ENCODE measurements at places on chromosomes 3 and 15.

DNA sequence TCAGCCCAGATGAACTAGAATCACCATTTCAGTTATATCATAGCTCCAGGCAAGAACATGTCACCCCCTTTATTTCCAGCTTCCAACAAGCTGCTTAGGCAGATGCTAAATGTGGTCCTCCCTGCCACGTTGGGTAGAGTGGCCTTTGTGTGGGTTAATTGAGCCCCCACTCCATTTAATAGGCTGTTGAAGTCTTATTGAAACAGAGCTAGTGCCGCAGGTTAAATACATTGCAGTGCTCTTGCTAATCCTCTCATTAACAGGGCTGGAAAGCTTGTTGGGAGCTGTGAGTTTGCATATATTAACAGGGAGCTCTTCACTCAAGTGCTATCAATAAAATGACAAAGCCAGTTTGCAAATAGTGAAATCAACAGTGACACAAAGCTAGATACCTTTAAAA lies 248.4 kb upstream of the CMC1 start:
- no peak for DNase-seq

GRCh38 chr3:134824791-134825190 lies 29.7 kb downstream of the EPHB1 start:
- DNase-seq, result no peak

GRCh38 chr3:149475451-149476060 lies 1.1 kb downstream of the TM4SF4 start:
- DNase-seq, result no peak

DNA sequence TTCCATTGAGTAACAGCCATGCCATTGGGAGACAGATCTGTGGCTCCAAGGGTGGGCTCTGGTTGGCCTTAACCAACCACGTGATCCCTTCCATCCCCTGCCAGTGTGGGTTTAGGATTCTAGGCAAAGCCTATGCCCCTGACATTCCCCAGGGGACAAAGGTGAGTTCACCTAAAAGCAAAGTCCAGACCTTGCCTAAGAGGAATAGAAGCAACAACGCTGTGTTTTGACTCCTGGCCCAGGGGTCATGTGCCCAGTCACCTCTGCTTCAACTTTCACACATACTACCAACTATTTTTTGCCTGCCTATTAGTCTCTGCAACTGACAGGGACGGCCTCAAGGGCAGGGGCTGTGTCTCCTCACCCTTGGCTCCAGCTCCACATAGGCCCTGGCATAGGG lies 42.0 kb downstream of the FAM3D start:
- DNase-seq, result no peak

DNA sequence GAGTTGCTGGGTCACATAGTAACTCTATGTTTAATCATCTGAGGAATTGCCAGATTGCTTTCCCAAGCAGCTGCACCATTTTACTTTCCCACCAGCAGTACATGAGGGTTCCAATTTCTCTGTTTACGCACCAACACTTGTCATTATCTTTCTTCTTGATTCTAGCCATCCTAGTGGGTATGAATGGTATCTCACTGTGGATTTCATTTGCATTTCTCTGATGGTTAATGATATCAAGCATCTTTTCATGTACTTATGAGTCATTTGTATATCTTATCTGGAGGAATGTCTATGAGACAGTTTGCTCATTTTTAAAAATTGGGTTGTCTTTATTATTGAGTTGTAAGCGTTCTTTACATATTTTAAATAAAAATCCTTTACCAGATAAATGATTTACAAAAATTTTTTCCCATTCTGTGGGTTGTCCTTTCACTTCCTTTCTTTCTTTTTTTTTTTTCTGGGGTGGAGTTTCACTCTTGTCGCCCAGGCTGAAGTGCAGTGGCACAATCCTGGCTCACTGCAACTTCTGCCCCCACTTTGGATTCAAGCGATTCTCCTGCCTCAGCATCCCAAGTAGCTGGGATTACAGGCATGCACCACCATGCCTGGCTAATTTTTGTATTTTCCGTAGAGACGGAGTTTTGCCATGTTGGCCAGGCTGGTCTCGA lies 8.9 kb upstream of the SGO1 start:
- no peak for DNase-seq

GRCh38 chr15:49189631-49190030 lies 19.6 kb downstream of the GALK2 start:
- DNase-seq, result no peak

DNA sequence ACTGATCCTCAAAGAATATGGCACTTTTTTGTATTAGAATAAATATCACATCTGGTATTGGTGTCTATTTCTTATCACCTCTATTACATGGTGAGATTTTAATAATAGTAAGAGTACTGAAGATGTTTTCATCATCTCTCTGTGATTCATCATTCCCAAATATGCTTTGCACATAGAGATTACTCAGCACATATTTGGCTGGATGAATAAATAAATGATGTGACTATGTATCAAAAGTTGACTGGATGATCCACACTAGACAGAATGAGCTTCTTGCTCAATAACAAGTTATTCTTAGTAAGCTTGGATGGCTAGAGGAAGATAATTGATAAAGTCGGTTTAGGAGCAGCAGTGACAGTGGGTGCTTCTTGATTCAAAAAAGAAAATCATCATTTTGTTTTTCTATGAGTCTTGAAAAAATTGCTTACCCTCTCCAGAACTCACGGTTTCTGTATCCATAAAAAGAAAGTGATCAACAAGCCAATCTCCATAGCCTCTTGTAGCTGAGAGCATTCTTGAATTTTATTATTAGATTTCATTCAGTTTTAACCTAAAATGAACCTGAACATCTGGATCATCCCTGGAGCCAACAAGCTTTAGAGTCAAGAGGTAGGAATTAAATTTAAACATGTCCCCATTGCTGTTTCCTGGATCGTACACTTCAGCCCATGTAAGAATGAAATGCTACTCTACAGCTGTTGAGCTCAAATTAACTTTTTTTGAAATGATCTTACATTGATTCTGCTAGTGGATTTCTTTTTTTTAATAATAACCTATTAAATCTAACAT lies 104.8 kb upstream of the OSTN start:
- no peak for DNase-seq

DNA sequence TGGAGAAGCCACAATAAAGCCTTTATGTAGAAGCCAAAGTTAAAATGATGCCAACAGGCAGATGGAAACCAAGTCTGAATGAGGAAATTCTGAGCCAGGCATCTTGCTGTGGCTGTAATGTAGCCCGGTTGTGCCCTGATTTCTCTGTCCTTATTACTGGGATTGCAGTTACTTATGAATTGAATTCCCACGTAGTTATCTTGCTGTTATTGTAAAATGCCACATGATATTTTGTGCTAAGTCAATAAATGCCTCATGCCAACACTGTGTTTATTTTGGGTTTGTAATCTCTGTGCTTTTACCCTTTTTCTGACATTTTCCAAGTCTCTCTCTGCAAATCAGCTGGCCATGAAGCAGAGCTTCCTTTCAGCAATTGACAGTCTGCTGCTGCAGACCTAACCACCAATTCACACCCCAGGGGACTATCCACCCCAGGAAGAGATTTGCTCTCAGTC lies 486.1 kb upstream of the GOLIM4 start:
- DNase-seq, result peak; percentile 61

DNA sequence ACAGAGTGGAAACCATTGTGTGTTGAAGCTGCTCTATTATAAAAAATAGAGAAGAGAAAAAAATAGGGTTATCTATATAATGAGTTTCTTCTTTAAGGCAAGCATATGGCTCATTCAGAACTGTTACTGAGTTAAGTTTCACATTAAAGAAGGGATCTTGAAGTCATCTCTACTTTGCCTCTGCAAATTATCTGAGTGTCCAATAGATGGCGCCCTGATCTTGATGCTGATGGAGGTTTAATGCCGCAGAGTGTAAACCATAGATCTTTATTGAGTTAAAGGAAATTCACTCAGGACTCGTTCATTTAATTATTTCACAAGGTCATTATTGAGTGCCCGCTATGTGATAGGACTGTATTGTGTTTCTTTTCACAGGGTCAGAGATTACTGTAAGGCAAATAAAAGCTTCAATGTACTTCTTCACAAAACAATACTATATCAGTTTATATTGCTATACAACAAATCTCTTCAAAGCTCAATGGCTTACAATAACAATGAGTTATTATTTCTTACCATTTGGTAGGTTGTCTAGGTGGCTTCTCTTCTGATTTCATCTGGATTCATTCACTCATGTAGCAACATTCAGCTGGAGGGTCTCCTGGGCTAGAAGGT lies 171.4 kb downstream of the NSUN3 start:
- DNase-seq, result peak; percentile 72

DNA sequence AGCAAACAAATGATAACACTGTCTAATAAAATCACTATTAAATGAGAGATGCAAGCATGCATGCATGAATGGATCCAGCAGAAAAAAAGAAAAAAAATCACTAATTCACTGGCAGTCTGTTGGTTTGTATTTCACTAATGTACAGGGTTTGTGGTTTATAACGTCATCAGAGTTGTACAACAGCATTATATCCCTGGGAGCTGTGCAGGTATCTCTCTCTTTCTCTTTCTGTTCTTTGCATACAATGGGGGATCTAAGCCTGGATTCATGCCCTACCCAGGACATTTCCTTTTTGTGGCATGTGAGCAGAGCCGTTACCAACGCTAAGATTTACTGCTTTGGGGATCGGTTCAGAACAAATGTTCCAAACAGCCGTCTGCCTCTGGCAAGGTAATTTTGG lies 229.5 kb downstream of the SOX2 start:
- DNase-seq, result no peak

- peak; percentile 75 for DNase-seq
Measured at GRCh38 chr3:192515664-192516045, 211.7 kb downstream of the FGF12 start.

- DNase-seq, result no peak
Measured at GRCh38 chr3:132456136-132456535, 38.8 kb downstream of the DNAJC13 start.

DNA sequence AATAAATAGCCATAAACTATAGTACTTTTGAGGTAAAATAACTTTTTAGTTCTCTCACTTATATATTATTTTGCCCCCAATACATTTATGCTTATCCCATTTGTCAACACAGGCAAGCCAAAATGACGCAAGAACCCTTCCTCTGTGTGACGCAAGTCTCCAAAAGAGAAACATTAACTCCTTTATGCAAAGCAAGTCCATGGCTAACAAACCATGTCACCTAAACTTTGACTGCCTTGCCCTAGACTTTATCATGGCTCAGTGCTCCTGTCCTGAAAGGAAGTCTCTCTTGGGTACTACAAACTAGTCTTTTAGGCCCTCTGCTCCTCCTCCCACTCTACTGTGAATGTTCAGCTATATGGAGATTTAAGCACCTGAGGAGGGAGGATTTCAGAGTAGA lies 230.5 kb downstream of the UNC13C start:
- DNase-seq, result no peak
